H7 (cell line): ENCODE measurements at places on chromosomes 5 and 9.
A peak's percentile ranks its signal among the peaks of the same experiment; 100 is the strongest.

- no peak for DNase-seq
Observed at GRCh38 chr5:156534085-156534484, 207.1 kb downstream of the SGCD start.

- peak; percentile 27 for DNase-seq
Observed at GRCh38 chr9:72856972-72857623, 95.8 kb downstream of the ALDH1A1 start.

DNA sequence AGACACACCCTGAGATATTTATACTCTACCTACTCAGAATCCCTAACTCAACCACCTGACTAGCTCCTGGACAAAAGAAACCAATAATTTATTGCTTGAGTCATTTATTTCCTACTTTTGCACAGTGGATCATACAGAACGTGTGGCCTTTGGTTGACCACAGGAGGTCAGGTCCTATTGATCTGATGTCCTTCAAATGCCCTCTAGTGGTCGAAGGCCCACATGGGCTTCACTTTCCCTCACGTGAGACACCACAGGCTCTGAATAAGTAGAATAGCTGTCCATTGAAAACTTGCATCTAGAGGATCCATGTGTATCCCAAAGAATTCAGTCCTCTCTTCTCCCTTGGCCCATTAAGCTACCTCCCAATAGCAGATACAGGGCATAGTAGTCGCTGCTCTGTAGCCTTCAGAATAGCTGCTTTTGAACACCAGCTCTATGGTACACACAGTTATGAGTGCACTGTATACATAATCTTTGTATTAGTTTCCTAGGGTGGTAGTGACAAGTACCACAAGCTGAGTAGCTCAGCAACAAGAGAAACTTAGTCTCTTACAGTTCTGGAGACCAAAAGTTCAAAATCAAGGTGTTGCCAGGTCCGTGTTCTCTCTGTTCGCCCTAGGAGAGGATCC is 177.6 kb upstream of the SMARCA2 start:
- peak; percentile 50 for DNase-seq

DNA sequence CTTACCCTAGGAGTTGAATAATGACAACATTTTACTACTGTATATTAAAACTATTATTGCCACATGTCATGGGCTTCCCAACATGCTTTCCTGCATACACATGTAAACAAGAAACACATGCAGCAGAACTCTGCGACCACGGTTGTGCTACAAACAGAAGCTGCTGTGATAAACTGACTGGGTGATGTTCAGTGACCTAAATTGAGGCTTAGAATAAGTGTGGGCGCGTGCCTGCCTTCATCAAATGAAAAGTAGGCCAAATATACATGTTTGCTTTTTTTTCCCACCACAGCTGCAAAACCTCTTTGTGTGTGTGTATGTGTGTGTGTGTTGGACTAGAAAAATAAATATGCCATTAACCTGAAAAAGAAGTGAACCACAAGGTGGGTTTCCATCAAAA is 1202.1 kb downstream of the PTPRD start:
- DNase-seq: no peak

DNA sequence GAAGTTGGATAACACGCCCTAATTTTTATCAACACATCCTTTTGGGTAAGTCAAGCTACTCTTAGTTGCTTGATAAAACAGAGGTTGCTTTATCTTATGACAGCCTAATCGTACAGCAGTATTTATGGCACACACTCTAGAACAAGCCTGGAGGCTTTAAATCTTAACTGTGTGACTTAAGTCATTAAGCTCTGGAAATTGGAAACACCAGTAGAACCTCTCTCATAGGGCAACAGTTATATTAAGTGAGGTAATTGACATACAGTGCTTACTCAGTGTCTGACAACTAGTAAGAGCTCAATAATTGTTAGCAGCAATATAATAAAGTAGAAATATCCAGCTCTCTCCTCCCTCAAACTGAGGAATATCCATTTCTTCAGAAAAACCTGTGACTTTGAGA is 808.9 kb upstream of the WWC1 start:
- no peak for DNase-seq

GRCh38 chr5:8577792-8578191 is 708.8 kb downstream of the MTRR start:
- DNase-seq: no peak

DNA sequence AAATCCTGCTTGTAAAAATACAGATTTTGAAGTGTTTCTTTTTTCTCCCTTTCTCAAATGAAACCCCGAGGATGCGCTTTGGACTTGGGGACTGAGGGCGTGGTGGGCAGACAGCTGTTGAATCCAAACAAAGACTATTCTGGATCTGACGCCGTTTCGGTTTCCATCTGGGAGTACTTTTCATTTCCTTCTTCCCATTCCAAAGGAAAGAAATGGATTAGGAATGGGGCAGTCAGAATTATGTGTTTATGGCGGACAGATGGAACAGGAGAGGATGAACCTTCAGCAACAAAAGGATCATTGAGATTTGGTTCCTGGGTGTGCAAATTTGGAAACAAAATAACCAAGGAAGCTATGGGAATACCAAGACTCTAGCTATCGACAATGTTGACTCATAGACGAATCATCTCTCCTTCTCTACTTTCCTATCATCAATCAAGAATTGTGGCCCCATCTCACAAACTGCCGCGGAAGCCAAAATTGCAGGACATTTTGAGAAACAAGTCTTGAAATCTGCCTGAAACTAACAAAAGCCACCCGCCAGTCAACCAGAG is 300.6 kb downstream of the PARP8 start:
- no peak for DNase-seq

DNA sequence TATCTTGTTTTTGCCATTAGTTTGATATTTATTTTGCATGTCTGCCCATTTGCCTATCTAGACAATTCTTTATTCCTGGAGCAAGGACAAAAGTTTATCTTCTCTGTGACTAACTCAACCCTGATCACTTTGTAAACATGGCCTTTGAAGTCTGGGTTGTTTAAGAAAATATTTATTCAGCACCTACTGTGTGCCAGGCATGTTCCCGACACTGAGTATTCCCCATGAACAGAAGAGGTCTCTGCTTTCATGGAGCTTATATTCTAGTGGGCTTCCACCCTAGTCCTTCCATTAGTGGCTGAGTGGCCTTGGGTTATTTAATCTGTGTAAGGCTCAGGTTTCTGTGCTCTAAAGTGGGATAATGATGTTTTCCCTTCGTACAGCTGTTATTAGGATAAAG is 49.7 kb downstream of the SEMA6A start:
- DNase-seq: no peak

GRCh38 chr5:35182910-35183535 is 47.3 kb downstream of the PRLR start:
- DNase-seq: peak; percentile 56

- DNase-seq: peak; percentile 35
Observed at GRCh38 chr9:93678199-93679019, 102.0 kb downstream of the PHF2 start.

DNA sequence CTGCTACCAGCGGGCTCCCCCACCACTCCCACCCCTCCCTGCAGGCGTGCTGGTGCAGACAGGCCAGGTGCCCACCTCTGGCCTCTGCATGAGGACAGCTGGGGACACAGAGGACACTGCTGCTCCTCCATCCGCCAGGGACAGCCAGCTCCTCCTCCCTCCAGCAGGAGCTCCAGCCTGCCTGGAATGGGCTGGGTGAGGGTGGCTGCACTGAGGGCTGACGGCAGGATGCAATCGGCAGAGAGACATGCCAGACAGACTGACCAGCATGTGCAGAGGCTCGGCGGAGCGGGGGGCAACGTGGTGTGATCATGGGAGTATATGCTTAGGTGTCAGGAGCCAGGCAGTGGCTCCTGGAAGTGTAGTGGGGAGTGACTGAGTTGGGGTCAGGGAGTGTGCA is 68.4 kb downstream of the RASGEF1C start:
- DNase-seq: peak; percentile 48
